Hair follicle dermal papilla cell (primary cell): ENCODE measurements at places on chromosomes 16 and 17. TPM values are rescaled to one million over a fixed set of nuclear protein-coding genes. Genes with fewer than 3 reads are reported as not detected.

Gene RANGRF
- 11.5 and 15.5 TPM in 2 replicates for total RNA-seq

Gene CSH2
- total RNA-seq: not detected in 2 replicates

Gene CCL7
- 0.24 TPM in 1 of 2 replicates, not detected in the other for total RNA-seq

Gene ADAM11
- total RNA-seq: 0.61 and 1.3 TPM in 2 replicates

Gene HBA2
- total RNA-seq: not detected in 2 replicates

Gene C16orf96
- under 0.01 and 0.12 TPM in 2 replicates for total RNA-seq

Gene LCAT
- 9.6 and 11.2 TPM in 2 replicates for total RNA-seq

Gene MMP28
- 0.16 and 1.2 TPM in 2 replicates for total RNA-seq

Gene KRTAP9-7
- not detected in 2 replicates for total RNA-seq

Gene EFTUD2
- total RNA-seq: 92.7 and 107 TPM in 2 replicates

Gene HOXB6
- 2.3 and 3.9 TPM in 2 replicates for total RNA-seq

Gene ODAD4
- total RNA-seq: 0.97 and 1.3 TPM in 2 replicates

Gene ATP2A1
- under 0.01 and 0.32 TPM in 2 replicates for total RNA-seq

Gene LYRM9
- 18.5 and 25.0 TPM in 2 replicates for total RNA-seq

Gene RHBDL1
- 2.9 TPM in 2 replicates for total RNA-seq

Gene SCIMP
- not detected in 2 replicates for total RNA-seq

Gene EVPLL
- not detected in 2 replicates for total RNA-seq

Gene YBX2
- not detected in 2 replicates for total RNA-seq

Gene TBC1D3
- total RNA-seq: not detected in 2 replicates

Gene OTOP2
- total RNA-seq: not detected in 2 replicates

Gene SLFN13
- 0.85 and 1.1 TPM in 2 replicates for total RNA-seq

Gene MRPL58
- 14.8 and 24.9 TPM in 2 replicates for total RNA-seq

Gene FGF11
- 0.97 and 1.8 TPM in 2 replicates for total RNA-seq

Gene GOT2
- 22.6 and 25.5 TPM in 2 replicates for total RNA-seq

Gene KCTD11
- total RNA-seq: 12.2 and 15.8 TPM in 2 replicates

Gene TPSAB1
- total RNA-seq: not detected in 2 replicates

Gene EME1
- total RNA-seq: 0.32 and 0.85 TPM in 2 replicates

Gene AANAT
- total RNA-seq: not detected in 2 replicates

Gene IL21R
- 0.49 and 0.73 TPM in 2 replicates for total RNA-seq

Gene MEOX1
- total RNA-seq: 0.65 TPM in 1 of 2 replicates, not detected in the other

Gene TVP23A
- total RNA-seq: under 0.01 TPM in 1 of 2 replicates, not detected in the other

Gene GPRC5C
- 3.2 and 5.0 TPM in 2 replicates for total RNA-seq

Gene DNAH2
- total RNA-seq: 0.12 and 0.16 TPM in 2 replicates

Gene TOM1L1
- total RNA-seq: 37.3 and 39.8 TPM in 2 replicates

Gene DNAH9
- total RNA-seq: not detected in 2 replicates

Gene ADAD2
- total RNA-seq: not detected in 2 replicates

Gene TBX4
- under 0.01 TPM in 1 of 2 replicates, not detected in the other for total RNA-seq

Gene CCL13
- total RNA-seq: not detected in 2 replicates

Gene TNFSF12
- 12.2 and 20.2 TPM in 2 replicates for total RNA-seq

Gene C16orf54
- 1.3 and 1.6 TPM in 2 replicates for total RNA-seq

Gene GAS2L2
- total RNA-seq: not detected in 2 replicates

Gene SSH2
- 16.4 and 16.5 TPM in 2 replicates for total RNA-seq

Gene CMTM2
- not detected in 2 replicates for total RNA-seq

Gene NXN
- 120 and 124 TPM in 2 replicates for total RNA-seq

Gene C16orf86
- total RNA-seq: 5.8 and 12.5 TPM in 2 replicates

Gene ZNF205
- 19.8 and 21.1 TPM in 2 replicates for total RNA-seq

Gene PRSS22
- total RNA-seq: not detected in 2 replicates

Gene BLTP2
- 163 and 173 TPM in 2 replicates for total RNA-seq

Gene SRR
- 28.5 and 29.2 TPM in 2 replicates for total RNA-seq

Gene DNAAF1
- 0.49 TPM in 1 of 2 replicates, not detected in the other for total RNA-seq

Gene KRT20
- not detected in 2 replicates for total RNA-seq

Gene SEPTIN12
- not detected in 2 replicates for total RNA-seq

Gene PDK2
- total RNA-seq: 43.2 and 48.5 TPM in 2 replicates

Gene ANKFN1
- total RNA-seq: 1.6 and 2.8 TPM in 2 replicates

Gene DHX58
- total RNA-seq: 19.6 and 19.8 TPM in 2 replicates

Gene USP43
- 0.49 TPM in 2 replicates for total RNA-seq

Gene GNAO1
- 0.12 and 0.32 TPM in 2 replicates for total RNA-seq

Gene KCNG4
- total RNA-seq: not detected in 2 replicates

Gene PNMT
- total RNA-seq: not detected in 2 replicates
